Activated CD4-positive, alpha-beta T cell treated with anti-CD3 and anti-CD28 coated beads, Interleukin-2, Interleukin-4, amounts not matched to agents 100 ng/mL and 50 ng/mL, durations not matched to agents 16 hours and 8 hours (primary cell): ENCODE measurements at places on chromosomes 2 and 18.
A peak's percentile ranks its signal among the peaks of the same experiment; 100 is the strongest.

DNA sequence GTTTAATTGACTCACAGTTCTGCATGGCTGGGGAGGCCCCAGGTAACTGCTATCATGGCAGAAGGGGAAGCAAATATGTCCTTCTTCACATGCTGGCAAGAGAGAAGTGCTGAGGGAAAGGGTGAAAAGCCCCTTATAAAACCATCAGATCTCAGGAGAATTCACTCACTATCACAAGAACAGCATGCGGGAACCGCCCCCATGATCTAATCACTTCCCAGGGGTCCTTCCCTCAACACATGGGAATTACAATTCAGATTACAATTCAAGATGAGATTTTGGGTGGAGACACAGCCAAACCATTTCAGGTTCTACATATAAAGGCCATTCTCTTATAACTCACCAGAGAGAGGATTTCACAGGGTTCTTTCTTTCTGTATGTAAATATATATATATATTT, 62.9 kb downstream of the VRK2 start:
- DNase-seq, result no peak

DNA sequence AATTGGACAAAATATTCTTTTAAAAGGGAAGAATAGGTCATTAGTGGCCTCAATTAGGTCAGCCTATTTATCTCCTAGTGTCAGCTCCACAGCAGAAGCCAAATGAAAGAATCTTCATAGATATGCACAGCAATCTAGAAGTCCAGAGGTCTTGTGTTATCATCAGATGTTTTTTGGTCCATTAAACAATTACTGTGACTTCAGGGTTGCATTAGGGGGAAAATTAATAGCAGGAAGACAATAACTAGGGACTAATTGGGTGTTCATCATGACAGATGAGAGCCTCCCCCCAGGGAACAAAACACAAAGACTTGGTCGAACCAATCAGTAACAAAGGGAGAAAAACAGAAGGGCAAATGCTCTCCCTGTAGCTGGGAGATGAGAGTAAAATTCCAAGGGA, 264.7 kb downstream of the PTH2R start:
- DNase-seq, result no peak

GRCh38 chr18:23573626-23574431, 12.5 kb downstream of the NPC1 start:
- DNase-seq, result peak; percentile 47

GRCh38 chr2:122639711-122640110, 884.3 kb downstream of the TSN start:
- DNase-seq, result no peak

- DNase-seq, result no peak
Observed at GRCh38 chr2:38945372-38945771, 55.7 kb downstream of the ARHGEF33 start.

- no peak for DNase-seq
Observed at GRCh38 chr2:8794923-8795825, 42.2 kb downstream of the KIDINS220 start.

DNA sequence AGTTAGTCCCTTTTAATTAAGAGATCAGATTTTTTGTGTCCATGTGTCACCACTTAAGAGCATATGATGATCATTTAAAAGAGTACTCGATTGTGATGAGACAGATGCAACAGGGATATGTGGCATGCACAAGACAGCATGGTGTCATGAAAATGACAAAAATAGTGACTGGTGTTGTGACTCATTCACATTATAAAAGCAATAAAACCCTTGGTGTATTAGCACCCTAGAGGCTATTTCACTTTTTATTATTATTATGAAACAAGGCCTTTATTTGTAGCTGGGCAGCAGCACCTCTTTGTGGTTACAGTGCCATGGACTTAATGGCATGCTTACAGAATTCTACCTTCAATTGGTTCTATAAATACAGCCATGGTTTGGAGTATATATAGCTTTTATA, 1296.0 kb upstream of the ZEB2 start:
- no peak for DNase-seq

DNA sequence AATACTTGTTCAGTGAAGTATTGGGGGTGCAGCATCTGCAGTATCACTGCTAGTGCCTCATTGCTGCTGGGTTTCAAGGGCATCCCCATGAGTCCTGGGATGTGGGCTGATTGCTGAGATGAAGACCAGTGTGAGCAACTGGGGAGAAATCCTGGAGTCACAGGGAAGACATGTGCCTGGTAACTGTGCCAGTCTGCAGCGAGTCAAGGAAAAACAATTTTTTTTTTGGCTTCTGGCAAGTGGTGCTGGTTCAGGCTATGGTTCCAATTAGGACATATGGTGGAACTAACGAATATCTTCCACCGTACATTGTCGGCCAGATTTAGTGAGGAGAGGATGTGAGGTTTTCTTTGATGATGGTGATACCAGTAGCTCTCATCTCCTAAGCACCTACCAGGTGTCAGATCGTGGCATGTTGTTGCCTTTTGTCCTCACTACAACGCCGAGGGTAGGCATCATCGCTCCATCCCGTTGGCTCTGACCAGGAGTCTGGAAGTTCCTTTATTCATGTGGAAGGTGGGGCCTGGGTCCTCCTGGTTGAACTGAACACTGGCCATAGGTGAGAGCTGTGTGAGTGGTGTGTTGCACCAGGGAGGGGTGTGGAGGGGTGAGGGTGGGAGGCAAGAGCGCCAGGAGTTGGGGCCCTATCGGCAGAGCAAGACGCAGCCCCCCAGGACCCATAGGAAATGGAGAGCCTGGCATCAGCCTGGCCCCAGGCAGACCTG, 118.0 kb upstream of the HS6ST1 start:
- no peak for DNase-seq

GRCh38 chr18:73151086-73151485, 283.3 kb upstream of the NETO1 start:
- DNase-seq, result no peak

DNA sequence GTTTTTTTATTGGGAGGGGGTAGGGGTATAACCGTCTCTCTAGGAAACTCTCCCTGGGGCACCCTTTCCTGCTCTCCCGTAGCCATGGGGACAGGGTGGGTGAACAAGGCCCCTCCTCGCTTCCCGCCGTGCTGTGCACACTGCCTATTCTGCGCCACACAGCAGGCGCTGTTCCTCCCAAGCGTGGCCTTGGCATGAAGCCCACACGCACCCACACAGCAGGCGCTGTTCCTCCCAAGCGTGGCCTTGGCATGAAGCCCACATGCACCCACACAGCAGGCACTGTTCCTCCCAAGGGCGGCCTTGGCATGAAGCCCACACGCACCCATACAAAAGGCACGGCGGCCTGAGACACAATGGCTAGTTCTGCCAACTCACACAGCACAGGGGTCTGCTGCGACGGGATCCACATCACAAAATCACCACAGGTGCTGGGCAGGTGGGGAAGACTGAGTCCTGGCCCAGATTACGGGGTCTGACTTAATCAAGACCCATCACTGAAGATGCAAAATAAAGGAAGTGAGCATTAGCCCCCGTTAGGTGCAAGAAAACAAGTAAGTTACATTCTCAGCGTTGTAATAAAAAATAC, 46.6 kb upstream of the TPO start:
- DNase-seq, result no peak

DNA sequence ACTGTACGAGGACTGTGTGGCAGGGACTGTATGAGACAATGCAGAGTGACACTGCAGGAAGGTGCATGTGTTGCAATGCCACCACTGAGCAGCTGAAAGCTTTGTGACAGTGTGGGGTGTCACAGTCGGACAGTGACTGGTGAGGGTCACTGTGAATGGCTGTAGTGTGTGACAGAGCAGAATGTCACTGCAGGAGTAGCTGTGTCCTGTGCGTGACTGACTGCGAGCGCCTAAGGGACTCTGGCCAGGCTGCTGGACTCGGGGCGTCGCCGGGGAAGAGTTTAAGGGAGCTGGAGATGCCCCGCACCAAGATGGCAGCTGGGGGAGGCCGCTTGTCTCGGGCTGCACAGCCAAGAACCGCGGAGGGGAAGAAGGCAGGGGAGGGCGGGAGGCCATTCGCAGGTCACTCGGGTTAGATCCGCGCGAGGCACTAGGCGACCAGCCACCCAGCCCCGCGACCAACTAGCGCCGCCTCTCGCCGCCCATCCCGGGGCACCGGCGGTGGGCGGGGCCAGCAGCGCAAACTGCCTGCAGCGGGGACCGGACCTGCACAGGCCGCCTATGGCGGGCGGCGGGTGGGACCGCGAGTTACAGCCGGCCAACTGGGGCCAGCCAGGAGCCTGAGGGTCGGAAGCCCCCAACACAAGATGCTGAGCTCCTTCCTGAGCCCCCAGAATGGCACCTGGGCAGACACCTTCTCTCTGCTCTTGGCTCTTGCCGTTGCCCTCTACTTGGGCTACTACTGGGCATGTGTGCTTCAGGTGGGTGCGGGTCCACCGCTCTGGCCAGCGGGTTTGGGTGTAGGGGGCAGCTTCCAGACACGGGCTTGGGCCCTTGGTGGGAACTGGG, at the start of gene ABHD1:
Gene ABHD1 (plus strand): TSS at position 514 of the 849 bp plus-strand sequence. CDS start 134 bp downstream, at position 648.
- peak; percentile 28 for DNase-seq

GRCh38 chr2:24382363-24383073, 22.2 kb upstream of the ITSN2 start:
- peak; percentile 61 for DNase-seq

DNA sequence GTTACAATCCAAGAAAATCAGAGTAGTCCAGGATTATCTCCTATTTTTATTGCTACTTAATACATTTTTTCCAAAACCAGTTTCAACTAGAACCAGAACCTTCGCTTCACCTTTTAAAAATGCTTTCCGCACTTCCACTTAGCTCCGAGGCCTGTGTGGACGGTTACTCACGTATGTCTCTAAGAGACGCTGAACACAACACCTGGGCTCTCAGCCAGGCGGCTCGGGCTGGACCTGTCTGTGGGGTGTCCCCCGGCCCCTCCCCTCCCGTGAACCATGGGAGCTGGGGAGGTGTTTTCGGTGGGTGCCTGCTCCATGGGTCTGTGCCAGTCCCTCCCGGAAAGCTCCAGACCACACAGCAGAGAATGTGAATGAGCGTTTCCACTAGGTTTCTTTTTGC, 223.8 kb downstream of the GLI2 start:
- no peak for DNase-seq

- DNase-seq, result no peak
Observed at GRCh38 chr2:160689441-160689840, 195.8 kb upstream of the RBMS1 start.

DNA sequence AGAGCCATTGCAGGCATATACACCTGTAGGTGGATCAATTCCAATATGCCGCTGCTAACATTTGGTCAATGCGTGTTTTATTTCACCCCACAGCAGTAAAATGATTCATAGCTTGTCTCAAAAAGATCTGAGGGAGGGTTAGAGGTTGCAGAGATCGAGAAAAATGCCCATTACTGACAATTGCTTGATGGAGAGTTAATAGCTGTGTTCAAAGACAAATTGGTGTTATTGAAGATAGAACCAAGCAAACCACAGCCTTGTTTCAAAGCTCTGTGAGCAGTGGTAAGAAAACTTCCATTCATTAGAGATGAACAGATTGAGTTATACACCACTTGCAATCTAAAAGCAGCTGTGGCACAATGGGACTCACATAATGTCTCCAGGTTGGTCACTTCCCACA, 95.4 kb downstream of the KCNE4 start:
- DNase-seq, result no peak

- no peak for DNase-seq
Observed at GRCh38 chr2:58731488-58731869, 490.4 kb upstream of the FANCL start.

- no peak for DNase-seq
Observed at GRCh38 chr2:191411472-191411871, 166.3 kb downstream of the MYO1B start.

- no peak for DNase-seq
Observed at GRCh38 chr2:144349674-144350073, 170.2 kb downstream of the ZEB2 start.

DNA sequence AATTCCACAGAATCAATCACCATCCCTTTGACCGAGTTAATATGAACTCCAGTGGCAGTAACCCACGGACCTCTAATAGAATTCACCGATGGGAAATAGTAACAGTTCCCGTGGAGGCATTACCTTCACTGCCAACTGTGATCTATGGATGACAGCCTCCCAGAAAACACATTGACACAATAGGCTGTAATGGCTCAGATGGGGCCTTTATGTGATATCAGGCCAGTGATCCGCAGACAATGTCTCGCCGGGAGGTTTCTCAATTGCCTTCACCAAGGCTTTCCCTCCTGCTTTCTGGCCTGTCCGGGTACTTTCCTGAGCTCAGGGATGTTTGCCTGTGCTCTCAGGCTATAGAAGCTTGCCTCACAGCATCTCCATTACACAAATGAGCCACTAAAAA, 34.4 kb upstream of the KLF7 start:
- no peak for DNase-seq

DNA sequence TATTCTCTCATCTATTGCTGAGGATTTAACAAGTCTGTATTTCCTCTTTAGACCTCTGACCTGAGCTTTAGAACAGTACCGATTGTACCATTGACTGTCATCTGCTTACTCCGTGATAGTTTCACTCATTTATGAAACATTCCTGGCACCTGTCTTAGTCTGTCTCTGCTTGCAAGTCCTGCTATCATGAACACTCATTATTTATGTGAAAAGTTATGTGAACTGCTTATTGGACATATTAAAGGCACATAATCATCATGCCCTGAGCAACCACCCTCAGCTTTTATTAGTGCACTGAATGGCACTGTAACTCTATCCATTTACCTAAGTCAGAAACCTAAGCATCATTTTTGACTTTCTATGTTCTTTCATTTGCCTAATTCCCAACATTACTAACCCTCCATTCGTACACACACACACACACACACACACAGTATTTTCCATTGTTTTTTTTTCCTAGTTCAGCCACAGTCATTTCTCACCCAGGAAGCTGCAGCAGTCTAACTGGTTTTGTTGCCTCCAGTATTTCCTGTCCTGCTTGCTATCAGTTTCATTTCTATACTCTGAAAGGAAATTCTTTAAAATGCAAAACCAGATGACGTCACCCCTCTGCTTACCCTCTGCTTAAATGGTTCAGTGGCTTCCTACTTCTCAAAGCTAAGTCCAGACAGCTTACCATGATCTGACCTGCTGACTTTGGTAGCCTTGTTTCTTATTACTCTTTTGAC, 146.1 kb downstream of the HAUS1 start:
- peak; percentile 87 for DNase-seq

DNA sequence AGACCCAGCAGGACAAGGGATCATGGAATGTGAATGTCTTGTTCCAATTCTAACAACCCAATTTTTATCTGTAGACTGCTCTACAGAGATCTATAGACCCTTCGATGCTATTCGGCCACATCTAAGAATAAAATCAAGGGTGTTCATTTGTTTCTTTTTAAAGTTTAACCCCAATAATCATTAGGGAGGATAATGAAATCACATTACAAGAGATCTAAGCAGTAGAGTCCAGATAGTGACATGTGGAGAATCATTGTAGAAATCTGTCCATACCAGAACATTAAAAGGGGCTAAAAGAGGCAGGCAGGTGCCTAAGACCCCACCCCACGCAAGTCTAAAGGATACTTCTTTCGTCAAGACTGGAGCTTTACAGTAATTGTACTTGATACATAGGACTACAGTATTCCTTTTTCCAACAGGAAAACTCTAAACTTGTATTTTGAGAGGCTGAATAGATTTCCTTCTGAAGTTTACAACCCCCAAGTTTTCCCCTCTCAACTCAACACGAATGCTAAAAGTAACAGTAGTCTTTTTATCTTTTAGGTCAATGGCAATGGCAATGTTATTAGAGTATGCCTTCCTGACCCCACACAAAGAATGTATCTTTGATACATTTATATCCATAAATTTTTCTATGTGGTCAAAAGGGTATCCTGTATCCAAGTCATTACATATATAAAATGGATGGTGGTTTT, 183.7 kb downstream of the TCF4 start:
- no peak for DNase-seq

- DNase-seq, result peak; percentile 24
Observed at GRCh38 chr2:117820444-117820843, 6.0 kb downstream of the DDX18 start.

GRCh38 chr2:68124321-68124720, 33.4 kb upstream of the PNO1 start:
- DNase-seq, result no peak

- DNase-seq, result peak; percentile 19
Observed at GRCh38 chr18:63290821-63291200, 28.8 kb downstream of the BCL2 start.
